ENCODE measurements at places on chromosomes 3 and 15.

- H3K4me1 ChIP-seq: no peaks in the 10 kb centered on the region
- no peak overlapping the region for H3K27ac ChIP-seq
- H3K4me3 ChIP-seq: no peak overlapping the region
- H3K36me3 ChIP-seq: no peaks in the 10 kb centered on the region
- no peaks in the 10 kb centered on the region for H3K27me3 ChIP-seq
Measured at GRCh38 chr15:50904211-50904610, 4.3 kb upstream of the AP4E1 start.

DNA sequence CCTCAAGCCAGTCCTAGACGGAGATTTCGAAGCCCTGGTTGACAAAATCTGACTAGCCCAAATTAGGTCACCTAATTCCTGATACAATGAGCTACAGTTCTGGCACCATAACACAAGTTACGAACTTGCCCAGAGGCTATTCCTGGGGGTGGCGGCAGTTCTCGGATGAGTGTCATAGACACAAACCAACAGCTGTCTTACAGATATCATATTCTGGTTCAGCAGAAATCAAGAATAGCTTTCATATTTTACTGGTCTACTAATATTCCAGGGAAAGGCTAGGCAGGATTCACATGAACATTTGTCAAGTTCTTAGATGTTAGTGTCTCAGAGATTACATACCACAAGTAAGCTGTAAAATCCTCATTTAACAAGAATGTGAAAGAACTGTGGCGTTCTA, 8.8 kb downstream of the ANAPC13 start:
- peaks cover 8% of the 10 kb centered on the region for H3K36me3 ChIP-seq
- no peak overlapping the region for H3K4me3 ChIP-seq
- no peak for DNase-seq
- H3K27me3 ChIP-seq: no peaks in the 10 kb centered on the region
- peaks cover 2% of the 10 kb centered on the region for H3K4me1 ChIP-seq

- no peaks in the 10 kb centered on the region for H3K27me3 ChIP-seq
- no peak for DNase-seq
- peaks cover 21% of the 10 kb centered on the region for H3K36me3 ChIP-seq
Measured at GRCh38 chr15:72223278-72223677, 7.7 kb downstream of the PKM start.

- no peaks in the 10 kb centered on the region for H3K27me3 ChIP-seq
- H3K36me3 ChIP-seq: no peaks in the 10 kb centered on the region
- no peaks in the 10 kb centered on the region for H3K4me1 ChIP-seq
Measured at GRCh38 chr15:94972314-94972713, 741.0 kb downstream of the MCTP2 start.

DNA sequence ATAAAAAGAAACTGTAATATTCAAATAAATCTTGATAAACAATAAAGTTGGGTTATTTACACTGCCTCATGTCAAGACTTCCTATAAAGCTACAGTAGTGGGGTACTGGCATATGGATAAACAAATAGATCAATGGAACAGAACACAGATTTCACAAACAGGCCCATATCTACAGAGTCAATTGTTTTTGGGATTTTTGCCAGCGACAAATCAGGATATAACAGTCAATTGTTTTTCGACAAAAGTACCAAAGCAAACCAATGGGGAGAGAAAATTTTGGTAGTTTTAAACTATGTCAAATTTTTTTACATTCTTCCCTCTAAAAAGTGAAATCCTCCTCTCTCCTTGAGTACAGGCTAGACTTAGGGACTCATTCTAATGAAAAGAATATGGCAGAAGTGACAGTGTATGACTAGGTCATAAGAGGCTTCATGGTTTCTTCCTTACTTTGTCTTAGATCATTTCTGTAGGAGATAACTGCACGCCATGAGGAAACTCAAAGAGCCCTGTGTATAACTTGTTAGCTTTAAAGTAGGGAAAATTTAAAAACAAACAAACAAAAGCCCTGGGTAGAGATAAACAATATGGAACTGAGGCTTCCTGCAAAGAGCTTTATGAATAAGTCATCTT, 16.9 kb downstream of the IP6K1 start:
- no peak overlapping the region for H3K27ac ChIP-seq
- no peaks in the 10 kb centered on the region for H3K27me3 ChIP-seq
- H3K4me1 ChIP-seq: no peaks in the 10 kb centered on the region
- H3K4me3 ChIP-seq: no peak overlapping the region

DNA sequence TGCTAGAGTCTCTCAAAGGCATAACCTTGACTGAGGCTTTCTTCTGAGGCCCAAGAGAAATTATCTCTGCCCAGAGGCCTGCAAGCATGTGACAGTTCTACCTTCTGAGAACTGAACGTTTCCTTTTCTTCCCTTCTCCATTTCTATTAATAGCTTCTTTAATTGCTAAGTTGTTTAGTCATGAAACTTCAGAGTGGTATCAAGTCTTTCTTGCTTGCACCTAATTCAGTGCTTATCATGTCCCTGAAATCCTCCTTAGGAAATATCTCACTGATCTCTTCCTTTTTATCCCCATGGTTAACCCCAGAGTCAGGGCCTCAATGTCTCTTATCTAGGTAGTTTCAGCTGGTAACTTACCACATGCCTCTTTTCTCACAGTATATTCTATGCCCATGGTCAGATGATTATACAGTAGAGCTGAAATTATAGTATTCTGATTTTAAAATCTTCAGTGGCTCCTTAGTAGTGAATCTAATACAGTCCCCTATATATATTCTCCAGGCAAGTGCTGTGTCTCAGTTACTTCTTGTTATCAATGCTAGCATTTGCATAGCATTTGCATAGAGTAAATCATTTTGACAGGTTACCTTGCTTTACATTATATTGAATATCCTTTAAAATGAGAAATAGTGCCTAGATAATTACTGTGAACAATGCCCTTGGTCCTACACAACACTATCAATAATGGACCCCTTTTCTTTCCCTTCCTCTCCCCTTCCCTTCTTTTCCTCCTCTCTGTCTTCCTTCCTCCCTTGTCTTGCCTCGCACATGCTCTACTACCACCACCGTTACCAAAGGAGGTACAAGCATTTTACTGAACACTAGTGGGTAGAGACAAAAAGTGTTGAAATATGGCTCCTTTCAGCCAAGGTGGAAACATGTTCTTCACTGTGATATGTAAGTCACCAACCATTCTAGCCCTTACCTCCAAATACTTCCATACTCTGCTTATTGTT, 33.0 kb downstream of the KBTBD8 start:
- H3K4me1 ChIP-seq: no peaks in the 10 kb centered on the region
- no peaks in the 10 kb centered on the region for H3K27me3 ChIP-seq
- DNase-seq: no peak
- H3K36me3 ChIP-seq: no peaks in the 10 kb centered on the region

- H3K27ac ChIP-seq: peak within 1 kb of the TSS; percentile 9
- no peaks in the 10 kb centered on the region for H3K4me1 ChIP-seq
- peak within 1 kb of the TSS; percentile 69 for H3K4me3 ChIP-seq
- no peaks in the 10 kb centered on the region for H3K27me3 ChIP-seq
Measured at GRCh38 chr3:181711325-181712135, at the start of gene SOX2. Gene SOX2, plus strand, starts transcription at chr3:181711925. Its CDS starts 436 bp downstream, at chr3:181712361.

- H3K27ac ChIP-seq: no peak overlapping the region
- H3K4me1 ChIP-seq: no peaks in the 10 kb centered on the region
- no peaks in the 10 kb centered on the region for H3K36me3 ChIP-seq
- no peaks in the 10 kb centered on the region for H3K27me3 ChIP-seq
- DNase-seq: no peak
Measured at GRCh38 chr3:192024751-192025150, 563.8 kb downstream of the PYDC2 start.

GRCh38 chr15:39479911-39480310, 101.0 kb upstream of the THBS1 start:
- DNase-seq: no peak
- H3K36me3 ChIP-seq: no peaks in the 10 kb centered on the region
- no peak overlapping the region for H3K4me3 ChIP-seq
- H3K27me3 ChIP-seq: no peaks in the 10 kb centered on the region
- H3K4me1 ChIP-seq: no peaks in the 10 kb centered on the region

GRCh38 chr3:45631486-45631885, 36.9 kb downstream of the LIMD1 start:
- no peak overlapping the region for H3K4me3 ChIP-seq

DNA sequence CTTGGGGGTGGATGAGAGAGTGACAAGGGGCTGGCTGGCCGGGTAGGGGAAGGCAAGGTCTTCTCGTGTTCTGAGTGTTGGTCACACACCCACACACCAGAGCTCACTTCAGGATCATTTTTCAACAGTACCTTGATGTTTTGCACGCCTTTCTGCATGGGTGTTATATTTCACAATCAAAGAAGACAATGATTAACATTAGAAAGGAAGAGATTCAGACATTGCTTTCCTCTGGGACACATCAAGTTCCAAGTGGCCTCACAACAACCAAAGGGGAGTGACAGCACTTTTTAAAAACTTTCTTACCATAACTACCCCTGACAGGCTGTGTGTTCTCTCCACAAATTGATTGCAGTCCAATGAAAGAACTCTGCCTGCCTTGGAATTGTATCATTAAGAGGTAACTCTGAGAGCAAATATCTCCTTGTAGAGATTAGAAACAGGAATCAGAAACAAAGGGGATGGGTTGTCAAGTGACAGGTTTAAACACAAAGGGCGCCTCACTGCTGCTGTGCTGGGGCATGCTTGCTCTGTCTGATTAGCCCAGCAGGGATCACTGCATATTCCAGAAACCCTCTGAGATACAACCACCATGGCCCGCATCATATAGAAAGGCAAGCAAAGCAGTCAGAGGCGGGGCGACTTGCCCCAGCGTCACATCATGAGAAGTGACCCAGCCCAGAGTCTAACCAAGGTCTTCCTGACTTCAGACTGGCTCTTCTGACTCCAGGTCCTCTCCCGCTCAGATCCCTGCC, 230.8 kb downstream of the FEZF2 start:
- no peak overlapping the region for H3K27ac ChIP-seq
- no peaks in the 10 kb centered on the region for H3K27me3 ChIP-seq
- DNase-seq: no peak
- H3K4me3 ChIP-seq: no peak overlapping the region
- H3K36me3 ChIP-seq: no peaks in the 10 kb centered on the region
- H3K4me1 ChIP-seq: 0 out of 2 replicates have a peak, but pooled peaks cover 2% of the 10 kb centered on the region

DNA sequence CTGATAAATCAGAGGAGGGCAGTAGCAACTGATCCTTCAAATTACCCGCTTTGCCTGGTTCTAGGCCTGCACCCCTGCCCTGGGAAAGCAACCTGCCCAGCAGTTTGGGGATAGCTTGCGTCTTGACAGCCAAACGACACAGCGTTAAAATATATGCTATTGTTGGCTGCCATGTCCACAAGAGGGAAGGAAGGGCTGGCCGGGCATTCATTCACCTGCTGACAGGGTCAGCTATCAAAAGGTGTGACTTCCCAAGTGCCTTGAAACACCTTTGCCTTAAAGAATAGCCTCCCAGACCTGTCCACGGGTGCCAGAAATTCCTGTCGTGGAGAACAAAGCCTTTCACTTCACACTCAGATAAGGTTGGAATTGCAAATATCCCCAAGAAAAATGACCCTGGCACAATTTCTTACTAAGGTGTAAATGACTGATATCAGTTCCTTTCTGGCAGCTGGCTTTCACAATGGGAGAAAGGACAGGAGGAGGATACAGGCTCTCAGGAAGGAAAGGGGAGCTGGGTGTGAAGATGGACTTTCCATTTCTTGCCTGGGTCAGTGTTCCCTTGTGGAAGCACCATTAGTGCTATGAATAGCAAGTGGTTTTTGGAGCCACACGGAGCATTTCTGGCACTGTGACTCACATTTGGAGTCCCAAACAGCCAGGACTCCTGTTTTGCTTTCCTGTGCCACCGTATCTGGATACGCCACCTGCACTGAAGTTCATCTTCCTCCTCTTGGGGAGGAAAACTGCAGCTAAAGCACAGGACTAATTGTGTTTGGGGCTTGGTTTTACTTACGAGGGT, 19.2 kb downstream of the ALDH1A3 start:
- no peak overlapping the region for H3K4me3 ChIP-seq
- no peak for DNase-seq
- no peaks in the 10 kb centered on the region for H3K36me3 ChIP-seq

DNA sequence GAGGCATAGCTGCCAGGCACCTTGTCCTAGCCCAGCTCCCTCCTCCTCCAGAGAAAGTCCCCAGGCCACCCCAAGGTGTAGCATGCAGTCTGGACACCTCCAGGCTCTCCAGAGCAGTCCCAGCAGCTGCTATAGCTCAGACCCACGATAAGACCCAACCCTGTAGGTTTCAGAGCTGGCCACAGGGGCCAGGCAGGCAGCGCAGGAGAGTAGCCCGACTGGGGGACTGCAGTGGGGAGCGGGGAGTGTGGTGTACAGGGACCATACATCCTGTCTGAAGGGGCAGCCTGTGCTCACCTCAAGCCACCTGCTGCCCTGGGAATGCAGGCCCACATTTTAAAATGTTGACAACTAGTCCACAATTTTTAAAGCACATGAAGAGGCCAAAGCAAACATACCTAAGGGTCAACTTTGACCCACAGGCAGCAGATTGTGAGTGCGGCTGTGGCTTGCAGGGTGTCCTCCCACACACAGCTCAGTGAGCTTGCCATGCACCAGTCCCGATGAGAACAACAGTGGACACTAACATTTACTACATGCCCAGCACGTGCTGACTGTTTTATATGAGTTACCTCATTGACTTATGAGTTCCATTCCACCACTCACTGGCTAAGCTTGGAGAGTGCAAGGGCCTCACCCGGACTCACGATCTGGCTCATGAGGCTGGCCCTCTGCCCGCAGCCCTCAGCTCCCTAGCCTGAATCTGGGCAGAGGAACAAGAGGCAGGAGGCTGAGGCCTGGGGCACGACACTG, 81.4 kb downstream of the DNAJB8 start:
- H3K36me3 ChIP-seq: no peaks in the 10 kb centered on the region
- H3K4me1 ChIP-seq: no peaks in the 10 kb centered on the region
- no peak overlapping the region for H3K4me3 ChIP-seq

GRCh38 chr3:71579935-71580406, 3.6 kb downstream of the FOXP1 start:
- no peak overlapping the region for H3K4me3 ChIP-seq
- peaks cover 7% of the 10 kb centered on the region for H3K27me3 ChIP-seq
- no peaks in the 10 kb centered on the region for H3K4me1 ChIP-seq
- H3K27ac ChIP-seq: no peak overlapping the region

- H3K27me3 ChIP-seq: no peaks in the 10 kb centered on the region
- no peak overlapping the region for H3K27ac ChIP-seq
- no peak overlapping the region for H3K4me3 ChIP-seq
- no peak for DNase-seq
- H3K36me3 ChIP-seq: no peaks in the 10 kb centered on the region
Measured at GRCh38 chr3:195754141-195754540, 33.4 kb downstream of the MUC20 start.

GRCh38 chr3:183301937-183302580, 49.0 kb downstream of the B3GNT5 start:
- no peaks in the 10 kb centered on the region for H3K4me1 ChIP-seq
- DNase-seq: no peak
- H3K27ac ChIP-seq: no peak overlapping the region
- no peak overlapping the region for H3K4me3 ChIP-seq

GRCh38 chr3:172142051-172142863, 102.9 kb downstream of the FNDC3B start:
- H3K27ac ChIP-seq: no peak overlapping the region
- no peaks in the 10 kb centered on the region for H3K27me3 ChIP-seq
- no peak overlapping the region for H3K4me3 ChIP-seq
- no peaks in the 10 kb centered on the region for H3K36me3 ChIP-seq

DNA sequence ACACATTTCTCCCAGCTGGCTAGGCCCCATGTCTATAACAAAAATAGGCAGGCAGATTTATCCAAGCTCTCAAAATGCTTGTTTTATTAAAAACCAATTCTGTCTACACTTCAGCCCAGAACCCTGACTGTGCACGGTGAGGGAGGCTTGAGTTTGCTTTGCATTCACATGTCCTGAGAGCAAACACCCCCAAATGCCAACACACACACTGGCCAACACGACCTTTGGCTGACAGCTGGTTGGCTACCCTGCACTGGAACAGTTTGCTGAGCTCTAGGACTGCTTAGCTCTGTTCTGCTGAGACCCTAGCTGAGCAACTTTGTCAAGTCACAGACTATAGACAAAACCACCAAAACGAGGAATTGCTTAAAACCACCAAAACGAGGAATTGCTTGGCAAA, 3.6 kb downstream of the STIMATE start:
- no peak overlapping the region for H3K4me3 ChIP-seq
- H3K4me1 ChIP-seq: no peaks in the 10 kb centered on the region
- no peaks in the 10 kb centered on the region for H3K27me3 ChIP-seq
- DNase-seq: no peak

Data from iPS DF 6.9 (cell line).